ENCODE measurements at places on chromosomes 7 and 10.

DNA sequence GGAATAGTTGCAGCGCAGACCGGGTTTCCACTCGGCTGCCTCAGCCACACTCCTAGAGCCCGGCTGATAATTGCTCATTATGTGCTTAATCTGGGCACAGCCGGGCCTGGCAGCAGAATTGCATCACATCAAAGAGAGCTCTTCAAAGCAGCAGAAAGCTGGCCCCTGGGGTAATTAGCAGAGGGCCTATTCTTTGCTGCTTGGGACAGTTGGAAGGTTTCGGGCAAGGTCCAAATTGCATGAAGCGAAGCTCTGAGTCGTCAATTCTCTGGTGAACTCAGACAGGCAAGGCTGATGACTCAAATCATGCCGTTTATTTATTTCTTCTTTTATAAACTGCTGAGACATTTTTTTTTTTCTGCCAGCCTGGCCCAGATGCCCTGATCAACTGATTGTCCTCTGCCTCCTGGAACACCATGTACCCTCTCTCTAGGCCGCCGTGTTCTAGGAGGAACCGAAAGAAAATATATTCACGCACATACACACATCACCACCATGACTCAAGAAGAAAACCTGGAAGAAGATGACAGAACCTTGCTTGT lies 242.2 kb downstream of the RAB11FIP2 start:
- no peak for DNase-seq

- DNase-seq = no peak
Observed at GRCh38 chr10:4529266-4529665, 296.7 kb upstream of the AKR1E2 start.

GRCh38 chr7:69674701-69675182 lies 76.5 kb downstream of the AUTS2 start:
- no peak for DNase-seq

GRCh38 chr10:76070916-76071315 lies 639.5 kb downstream of the LRMDA start:
- DNase-seq = no peak

- peak; percentile 37 for DNase-seq
Observed at GRCh38 chr10:49761789-49762565, at the start of gene OGDHL. TSS of gene OGDHL (minus strand) at chr10:49762323. CDS start at chr10:49758592, 3,731 bp downstream.

DNA sequence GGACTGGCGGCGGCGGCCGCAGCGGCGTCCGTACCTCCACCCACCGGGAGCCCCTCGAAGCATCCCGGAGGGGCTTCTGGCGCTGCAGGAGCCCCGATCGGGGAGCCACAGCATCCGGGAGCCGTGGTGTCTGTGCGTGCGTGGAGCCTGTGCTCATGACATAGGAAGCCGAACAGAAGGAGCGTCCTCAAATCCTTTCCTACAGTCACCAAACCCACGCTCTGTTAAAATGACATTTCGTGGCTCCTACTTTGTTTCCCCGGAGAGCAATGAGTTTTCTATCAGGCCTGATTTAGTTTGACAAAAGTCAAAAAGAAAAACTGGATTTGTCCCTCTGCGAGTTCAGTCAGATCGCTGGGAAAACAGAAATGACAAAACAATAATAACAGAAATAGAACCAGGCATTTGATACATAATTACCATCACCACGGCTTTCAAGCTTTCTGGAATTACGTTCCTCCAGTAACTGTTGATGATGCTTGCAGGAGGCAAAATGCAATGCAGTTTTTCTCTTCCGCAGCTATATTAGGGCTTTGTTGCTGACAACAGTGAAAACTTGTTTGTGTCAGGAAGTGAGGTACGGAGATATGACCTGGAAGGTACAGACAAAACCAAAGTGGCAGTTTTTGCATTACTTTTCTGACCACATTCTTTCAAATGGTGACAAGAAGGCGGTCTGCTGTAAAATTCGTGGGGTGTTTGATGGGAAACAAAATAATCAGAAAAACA lies 219.3 kb upstream of the MKLN1 start:
- DNase-seq = peak; percentile 35

DNA sequence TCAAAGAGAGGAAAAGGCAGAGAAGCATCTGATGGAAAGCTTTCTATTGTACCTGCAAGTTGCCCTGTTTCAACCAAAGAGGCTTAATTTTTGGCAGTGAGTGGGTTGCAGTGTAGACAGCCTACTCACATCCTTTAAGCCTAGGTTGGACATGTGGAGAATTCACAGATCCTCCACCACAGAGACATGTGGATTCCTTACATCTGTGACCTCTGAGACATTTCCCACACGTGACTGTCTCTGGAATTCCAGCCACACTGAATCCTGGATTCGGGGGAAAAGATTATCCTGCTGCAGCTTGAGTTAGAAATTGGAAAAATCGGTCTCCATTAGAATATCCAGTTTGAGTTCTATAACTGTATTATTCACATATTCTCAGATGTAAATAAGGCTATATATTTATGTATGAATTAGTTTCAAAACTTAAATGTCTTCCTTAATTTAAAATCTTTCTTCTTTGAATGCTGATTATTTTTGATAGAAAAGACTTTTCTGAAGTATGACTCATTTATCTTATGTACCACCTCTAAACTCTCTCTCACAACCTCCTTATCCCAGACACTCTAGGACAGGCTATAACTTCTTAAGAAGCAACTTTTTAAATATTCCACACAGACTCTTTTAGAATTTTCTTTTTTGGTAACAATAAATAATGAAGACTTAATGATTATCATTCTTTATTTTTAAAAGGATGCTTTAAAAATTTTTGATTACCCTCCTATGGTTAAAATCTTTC lies 123.3 kb downstream of the TWIST1 start:
- peak; percentile 79 for DNase-seq

- no peak for DNase-seq
Observed at GRCh38 chr10:103726637-103727036, 128.7 kb downstream of the SH3PXD2A start.

DNA sequence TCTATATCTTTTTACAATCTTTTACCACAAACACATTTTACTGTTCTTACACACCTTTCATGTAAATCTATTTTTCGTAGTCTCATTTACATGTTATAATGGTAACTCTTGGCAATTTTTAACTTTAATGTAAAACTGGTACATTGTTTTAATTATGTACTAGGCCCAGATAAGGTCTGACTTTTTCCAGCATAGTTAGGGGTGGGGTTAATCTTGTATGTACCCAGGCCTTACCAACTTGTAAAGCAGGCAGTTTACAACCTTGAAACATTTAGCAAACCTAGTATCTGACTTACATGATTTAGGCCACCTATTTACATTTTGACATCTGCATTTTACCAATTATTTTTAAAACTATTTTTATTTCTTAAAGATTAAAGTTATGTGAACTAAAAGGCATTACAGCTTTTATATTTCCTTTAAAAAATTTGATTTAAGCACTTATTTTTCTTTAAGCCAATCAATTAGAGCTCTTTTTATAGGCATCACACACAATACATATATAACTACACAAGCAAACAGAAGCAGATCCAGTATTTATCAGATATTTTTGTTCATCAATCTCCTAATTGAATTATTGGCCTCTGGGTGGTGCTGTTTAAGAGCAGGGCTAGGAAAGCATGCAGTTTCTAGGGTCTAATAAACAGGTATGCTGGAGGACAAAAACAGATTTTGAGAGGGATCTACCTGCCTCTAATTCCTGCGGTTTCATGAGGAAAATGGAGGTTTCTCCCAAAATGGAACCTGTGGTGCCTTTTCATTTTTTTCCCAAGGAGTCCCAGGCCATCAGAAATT lies 19.7 kb upstream of the CROT start:
- no peak for DNase-seq

DNA sequence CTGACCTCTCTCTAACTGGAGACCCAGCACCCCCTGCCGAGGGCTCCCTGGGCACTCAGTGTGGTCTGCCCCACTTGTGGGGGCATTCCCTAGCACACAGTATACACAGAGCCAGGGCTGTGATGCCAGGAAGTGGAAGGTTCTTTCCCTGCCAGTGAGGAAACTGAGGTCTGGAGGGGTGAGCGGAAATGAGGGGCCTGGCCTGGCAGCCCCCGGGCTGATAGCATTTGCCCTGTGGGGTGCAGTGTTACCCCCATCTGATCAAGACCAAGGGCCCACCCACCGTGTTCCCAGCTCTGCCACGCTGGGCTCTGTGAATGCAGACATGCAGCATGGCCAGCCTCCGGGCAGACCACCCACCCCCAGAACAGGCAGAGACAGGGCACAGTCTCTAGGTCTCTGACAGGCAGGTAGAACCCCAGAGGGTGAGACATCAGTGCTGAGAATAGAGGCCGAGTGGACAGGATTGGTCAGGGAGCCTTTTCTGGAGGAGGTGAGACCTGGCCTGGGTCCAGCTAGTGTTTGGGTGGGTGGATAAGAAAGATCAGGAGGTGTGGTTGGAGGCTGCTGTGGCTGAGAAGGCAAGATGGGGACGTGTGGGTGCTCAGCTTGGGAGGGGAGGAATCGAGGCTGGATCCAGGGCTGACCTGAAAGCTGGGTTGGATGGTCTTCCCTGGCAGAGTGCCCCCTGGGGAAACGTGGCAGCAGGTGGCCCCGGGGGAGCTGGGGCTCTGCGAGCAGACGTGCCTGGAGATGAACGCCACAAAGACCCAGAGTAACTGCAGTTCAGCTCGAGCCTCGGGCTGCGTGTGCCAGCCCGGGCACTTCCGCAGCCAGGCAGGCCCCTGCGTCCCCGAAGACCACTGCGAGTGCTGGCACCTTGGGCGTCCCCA lies 10.8 kb upstream of the ZNF862 start:
- DNase-seq = no peak

DNA sequence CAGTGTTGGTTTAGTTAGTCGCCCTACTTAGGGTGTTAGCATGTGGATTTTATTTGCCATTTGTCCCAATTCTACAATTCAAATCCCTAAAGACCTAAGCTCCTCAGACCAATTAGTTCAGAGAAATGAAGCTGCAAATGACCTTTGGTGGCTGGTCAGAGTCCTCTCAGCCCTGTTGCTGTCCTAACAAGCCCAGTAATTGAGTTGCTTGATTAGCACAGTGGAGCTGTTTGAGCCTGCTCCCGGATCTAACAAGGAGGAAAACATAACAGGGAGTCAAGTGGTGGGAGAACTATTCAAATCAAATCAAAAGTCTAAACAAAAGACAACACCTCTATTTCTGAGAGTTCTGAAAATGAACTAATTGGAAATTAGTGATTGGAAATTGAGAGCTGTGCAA lies 22.1 kb downstream of the ZDHHC6 start:
- DNase-seq = no peak

DNA sequence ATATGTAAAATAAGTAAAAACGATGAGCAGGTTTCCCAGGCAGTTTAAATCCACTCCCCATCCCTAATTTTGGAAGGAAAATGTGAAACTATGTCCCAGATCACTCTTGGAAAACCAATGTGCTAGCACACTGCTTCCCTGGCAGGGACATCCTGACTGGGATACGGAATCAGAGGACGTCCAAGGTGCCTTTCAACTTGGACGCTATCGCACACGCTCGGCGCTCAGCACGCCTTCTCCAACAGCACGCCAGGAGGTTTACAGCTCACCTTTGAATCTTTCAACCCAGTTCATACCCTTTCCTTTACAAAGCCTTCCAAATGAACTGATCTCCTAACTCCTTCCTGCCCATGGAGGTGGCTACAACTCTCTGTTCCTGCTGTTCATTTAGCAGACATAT lies 47.1 kb downstream of the BEND7 start:
- no peak for DNase-seq

- DNase-seq = peak; percentile 63
Observed at GRCh38 chr10:61992671-61993668, 91.5 kb downstream of the ARID5B start.

DNA sequence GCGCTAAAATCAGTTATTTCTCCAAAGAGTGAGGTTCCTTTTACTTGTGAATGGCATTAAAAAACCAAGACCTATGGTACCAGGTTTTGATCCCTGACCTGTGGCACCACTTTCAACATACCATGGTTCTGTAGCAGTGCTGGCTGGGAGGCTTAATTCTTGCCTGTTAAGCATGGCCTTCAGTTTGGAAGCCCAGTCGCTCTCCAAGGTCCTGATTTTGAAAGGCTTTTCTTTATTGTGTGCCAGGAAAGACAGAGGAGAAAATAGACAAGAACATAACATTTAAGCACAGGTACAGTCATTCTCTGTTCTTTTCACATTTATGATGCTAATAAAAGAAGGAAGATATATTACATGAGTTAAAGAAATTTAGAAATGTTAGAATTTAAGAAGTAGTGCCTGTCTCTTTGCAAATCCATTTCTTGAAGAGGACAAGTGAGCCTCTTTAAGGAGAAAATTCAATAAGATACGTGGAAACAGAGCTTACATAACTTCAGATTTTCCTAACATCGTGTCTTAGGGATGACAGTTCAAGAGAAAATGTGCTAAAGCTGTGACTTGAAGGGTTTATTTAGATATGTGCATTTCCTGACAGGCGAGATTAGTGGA lies 357.6 kb downstream of the DPP6 start:
- DNase-seq = peak; percentile 32

Measured in RPMI7951 (cell line).